ENCODE measurements at places on chromosomes 12 and 14.

DNA sequence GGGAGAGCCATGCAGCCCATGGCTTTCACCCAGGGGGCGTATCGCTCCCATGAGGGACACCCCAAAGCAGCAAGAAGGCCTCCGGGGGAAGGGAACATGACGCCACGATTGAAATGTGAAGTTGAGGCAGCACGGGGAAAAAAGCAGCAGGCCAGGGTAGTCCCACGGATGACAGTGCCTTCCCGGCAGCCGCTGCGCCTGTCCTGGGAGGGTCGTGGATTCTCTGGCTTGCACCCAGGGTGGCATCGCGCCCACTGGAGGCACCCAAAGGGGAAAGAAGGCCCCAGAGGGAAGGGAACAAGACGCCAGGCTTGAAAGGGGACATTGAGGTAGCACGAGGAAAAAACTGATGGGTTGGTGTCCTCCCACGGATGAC, 161.6 kb upstream of the ALG10B start:
- DNase-seq: no peak

DNA sequence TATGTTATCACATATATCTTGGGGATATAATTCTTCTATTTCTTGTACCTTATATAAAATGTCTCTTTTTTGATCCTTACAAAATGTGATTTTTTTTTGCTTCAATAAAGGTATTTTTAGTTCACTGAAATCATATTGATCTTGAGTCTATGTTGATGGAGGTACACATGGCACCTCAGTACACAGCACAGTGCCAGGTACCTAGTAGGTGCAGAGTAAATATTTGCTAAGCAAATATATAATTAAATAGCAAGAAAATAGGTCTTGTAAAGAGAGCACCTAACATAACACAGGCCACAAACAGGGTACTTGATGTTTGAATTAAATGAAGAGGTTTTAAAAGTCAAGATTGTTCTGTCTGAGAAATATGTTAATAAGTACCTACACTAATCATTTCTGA, 69.7 kb downstream of the CIT start:
- no peak for DNase-seq

DNA sequence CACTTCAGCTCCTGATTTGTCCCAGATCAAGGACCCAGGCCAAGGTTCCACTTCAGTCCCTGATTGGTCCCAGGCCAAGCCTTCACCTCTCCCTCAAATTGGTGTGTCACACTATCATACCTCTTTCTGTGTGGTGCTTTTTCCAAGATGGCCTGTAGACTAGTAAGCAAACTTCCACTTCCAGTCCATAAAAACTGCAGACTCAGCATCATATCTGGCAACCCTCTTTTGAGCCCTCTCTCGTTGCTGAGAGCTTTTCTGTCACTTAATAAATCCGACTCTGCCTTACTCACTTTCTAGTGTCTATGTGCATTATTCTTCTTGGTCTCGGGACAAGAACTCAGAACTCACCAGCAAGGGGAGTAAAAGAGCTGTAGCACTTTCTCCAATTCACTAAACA, 1395.1 kb downstream of the LRFN5 start:
- DNase-seq: no peak

DNA sequence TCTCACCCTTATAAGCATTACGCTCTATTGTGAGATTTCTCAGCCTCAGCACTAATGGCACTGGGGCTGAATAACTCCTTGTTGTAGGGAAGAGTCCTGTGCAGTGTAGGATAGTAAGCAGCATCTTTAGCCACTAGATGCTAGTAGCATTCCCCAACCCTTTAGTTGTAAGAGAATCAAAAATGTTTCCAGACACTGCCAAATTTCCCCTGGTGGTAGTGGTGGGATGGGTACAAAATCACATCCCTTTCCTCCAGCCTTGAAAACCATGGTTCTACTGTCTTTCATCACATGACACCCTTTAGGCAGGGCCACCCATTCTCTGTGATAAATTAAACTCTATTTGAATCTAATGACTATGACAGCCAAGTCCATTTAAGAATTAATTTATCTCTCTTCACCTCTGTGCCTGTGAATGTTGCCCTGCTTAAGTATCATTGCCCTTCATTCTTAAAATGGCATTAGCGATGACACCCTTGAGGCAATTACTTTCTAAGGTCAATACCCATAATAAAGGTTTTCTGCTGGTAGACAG, 199.4 kb downstream of the ANO4 start:
- no peak for DNase-seq

GRCh38 chr12:31899109-31899508, 60.1 kb upstream of the RESF1 start:
- DNase-seq: no peak

- no peak for DNase-seq
Measured at GRCh38 chr12:31496257-31496656, 94.7 kb downstream of the DENND5B start.

DNA sequence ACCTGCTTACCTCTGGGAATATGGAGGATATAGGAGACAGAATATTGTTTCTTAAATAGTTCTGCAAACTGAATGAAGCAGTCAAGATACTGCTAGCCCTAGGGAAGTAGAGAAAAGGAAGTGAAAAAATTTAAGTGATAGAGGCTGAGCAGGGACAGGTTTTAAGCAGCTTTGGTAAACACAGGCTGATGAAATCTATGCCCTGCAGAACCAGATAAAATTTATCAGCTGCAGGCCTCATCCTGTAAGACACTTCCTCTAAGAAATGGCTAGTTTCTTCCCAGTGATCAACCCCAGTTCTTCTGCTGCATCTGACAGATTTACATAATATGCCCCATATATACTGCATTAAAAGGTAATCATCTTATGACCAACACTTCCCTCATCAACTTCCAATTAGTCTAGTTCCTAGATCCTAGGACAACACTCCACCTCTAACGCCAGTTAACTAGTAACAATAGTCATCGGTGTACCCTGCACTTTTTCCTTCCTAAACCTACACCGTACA, 1.3 kb upstream of the ESYT1 start:
- no peak for DNase-seq

DNA sequence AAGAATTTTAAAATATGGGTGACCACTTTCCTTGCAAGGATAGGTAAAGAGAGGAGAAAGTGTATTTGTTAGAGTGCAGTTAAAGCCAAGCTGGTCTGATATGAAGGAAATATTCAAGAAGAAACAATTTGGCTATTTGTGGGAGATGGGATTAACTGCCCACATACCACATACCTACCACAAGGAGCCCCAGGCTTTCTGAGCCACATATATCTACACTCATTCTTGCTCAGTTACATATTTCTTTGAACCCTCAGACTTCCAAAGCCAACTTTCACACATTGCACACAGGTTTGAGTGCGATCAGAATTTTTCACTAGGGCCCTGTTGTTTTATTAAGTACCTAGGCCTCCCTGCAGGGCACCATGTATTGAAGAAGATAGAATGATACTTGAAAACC, 330.2 kb downstream of the ZFP36L1 start:
- DNase-seq: no peak

GRCh38 chr14:89088530-89088929, 264.1 kb downstream of the TTC8 start:
- no peak for DNase-seq

- DNase-seq: no peak
Measured at GRCh38 chr12:130954544-130954831, 781 bp downstream of the ADGRD1 start.

Measured in stimulated activated CD8-positive, alpha-beta memory T cell treated with anti-CD3 and anti-CD28 coated beads, Interleukin-15, amount 100 ng/mL, for 1 hour (primary cell).